ENCODE measurements at places on chromosomes 7 and 10.

DNA sequence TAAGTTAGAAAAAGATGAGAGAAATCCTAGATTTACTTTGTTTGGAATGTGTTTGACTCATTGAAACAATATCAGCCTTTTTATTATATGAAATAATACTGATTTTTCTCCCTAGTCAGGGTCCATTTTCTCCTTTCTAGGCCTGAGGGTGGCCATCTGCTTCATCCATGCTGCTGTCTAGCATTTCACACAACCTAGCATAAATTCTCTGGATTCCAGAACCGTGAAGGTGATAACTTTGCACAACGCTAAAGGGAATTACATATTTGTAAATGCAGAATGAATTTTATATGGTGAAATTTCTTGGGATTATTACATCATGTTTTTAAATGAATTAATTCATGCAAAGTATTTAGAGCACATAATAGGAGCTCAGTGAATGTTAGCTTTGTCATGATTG lies 505.1 kb downstream of the INHBA start:
- DNase-seq: no peak

- DNase-seq: no peak
Observed at GRCh38 chr10:91587710-91588638, 44.9 kb downstream of the PPP1R3C start.

GRCh38 chr10:95508730-95509129 lies 52.4 kb downstream of the SORBS1 start:
- DNase-seq: no peak

- DNase-seq: no peak
Observed at GRCh38 chr10:92839191-92840085, 8.9 kb upstream of the EXOC6 start.

DNA sequence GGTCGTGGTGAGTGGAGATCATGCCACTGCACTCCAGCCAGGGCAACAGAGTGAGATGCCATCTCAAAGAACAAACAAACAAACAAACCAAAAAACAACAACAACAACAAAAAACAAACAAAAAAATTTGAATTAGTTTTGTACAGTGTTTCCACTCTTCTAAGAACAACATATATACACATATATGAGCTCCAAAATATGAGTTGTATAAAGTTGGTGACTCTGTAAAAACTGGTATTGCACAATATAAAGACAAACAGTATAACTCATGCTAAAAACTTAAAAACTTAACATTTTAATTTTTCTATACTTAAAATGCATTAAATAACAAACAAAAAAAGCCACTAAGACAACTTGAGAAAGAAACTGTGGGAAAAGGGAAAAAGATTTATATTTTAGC lies 46.0 kb downstream of the AKR1B15 start:
- no peak for DNase-seq

DNA sequence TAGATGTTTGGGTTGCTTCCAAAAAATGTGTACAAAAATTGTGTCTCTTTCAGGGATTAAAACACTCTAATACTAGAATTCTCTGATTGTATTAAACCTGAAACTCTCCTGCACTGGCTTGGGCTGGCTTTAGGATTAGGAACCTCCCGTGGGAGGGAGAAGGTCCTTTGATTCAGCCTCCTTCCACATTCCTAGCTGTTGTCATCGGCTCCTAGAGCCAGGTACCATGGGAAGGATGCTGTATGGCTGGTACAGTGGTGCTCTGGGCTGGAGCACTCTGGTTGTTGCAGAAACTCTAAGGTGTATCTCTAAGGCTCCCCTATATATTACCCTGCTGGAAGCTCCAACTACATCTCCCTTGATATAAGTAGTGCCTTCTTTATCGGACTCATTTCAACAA lies 245.2 kb upstream of the FOXK1 start:
- no peak for DNase-seq

DNA sequence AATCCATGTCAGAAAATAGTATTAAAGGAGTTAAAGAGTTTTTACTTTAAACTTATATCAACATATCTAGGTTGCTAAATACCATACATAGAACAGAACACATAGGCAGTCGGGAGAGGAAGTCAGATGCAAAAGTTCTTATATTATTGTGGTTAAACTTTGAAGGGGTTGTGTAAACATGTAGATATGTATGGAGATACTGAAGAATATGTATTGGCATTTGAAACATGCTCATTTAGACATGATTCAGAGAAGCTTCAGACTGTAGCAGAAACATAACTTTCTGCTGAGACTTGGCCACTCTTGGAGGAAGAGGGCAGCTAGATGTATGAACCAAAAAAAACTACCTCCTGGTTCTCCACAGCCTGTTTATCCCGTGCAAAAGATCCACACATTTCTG lies 103.5 kb upstream of the FERD3L start:
- DNase-seq: no peak

- no peak for DNase-seq
Observed at GRCh38 chr7:88590963-88591362, 168.5 kb upstream of the ZNF804B start.

GRCh38 chr7:118072893-118073674 lies 110.9 kb upstream of the LSM8 start:
- DNase-seq: no peak

DNA sequence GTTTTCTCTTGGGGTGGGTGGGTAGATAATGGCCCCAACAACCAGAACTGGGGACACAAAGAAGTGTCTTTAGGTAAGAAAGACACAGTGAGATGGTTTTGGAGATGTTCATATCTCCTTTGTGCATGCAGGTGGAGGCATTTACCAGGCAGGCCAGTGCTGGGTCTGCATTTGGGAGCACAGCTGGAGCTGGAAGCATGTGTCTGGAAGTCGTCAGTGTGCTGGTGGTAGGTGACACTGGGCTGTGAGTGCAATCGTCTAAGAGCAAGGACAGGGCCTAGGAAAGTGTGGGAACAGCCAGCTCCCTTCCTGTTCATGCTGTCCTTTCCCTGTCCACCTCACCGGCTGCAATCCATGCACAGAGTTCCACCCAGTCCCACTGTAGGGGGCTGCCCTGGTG lies 88.3 kb upstream of the ZNF32 start:
- DNase-seq: no peak

DNA sequence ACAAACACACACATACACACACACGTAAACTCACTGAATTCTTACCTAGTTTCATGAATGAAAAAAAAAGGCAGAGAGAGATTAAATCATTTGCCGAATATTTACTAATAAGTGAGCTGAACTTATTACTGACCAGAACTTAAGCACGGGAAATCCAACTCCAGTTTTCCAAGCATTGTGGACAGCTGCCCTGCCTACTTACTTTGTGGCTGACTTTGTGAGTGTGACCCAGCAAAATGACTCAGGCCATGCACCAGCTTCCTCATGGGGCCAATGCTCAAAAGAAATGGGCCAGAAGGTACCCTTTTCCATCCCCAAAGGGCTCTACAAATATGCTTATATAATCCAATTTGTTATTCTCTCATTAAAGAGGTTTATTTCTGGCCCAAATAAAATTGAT lies 87.4 kb upstream of the RHOBTB1 start:
- no peak for DNase-seq

GRCh38 chr7:131633342-131633843 lies 77.0 kb upstream of the PODXL start:
- no peak for DNase-seq

- no peak for DNase-seq
Observed at GRCh38 chr7:127782654-127783559, 130.9 kb downstream of the SND1 start.

- no peak for DNase-seq
Observed at GRCh38 chr7:41323806-41324205, 379.1 kb downstream of the INHBA start.

DNA sequence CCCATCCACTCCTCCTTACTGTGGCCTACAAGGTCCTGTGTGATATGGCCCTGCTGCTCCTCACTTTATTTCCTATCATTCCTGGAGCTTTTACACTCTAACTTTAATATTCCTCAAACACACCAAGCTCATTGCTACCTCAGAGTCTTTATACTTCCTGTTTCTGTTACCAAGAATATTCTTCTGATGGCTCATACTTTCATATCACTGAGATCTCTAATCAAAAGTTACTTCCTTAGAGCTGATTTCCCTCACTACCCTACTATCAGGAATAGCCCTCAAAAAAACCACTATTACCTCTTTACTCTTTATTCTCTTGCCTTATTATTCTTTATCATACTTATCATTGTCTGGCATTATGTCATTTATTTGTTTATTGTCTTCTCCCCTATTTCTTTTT lies 5.8 kb upstream of the PPP3CB start:
- no peak for DNase-seq

DNA sequence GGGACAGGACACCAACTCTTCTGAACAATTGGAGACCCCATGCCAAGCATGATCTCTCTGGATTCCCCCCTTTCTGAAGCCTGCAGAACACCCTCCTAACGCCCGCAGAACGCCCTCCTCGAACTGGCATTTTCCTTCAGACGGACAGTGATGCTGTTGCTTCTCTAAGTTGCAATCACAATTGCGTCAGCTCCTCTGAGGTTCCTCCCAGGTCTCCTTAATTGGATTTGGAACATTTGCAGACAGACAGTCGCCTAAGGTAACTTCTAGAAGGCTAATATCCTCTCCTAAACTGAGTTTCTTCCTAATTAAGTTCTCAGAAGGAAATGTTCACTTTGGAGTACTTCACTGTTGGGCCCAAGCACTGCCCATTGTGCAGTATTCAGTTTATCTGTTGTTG lies 20.5 kb upstream of the SERPINE1 start:
- DNase-seq: no peak

DNA sequence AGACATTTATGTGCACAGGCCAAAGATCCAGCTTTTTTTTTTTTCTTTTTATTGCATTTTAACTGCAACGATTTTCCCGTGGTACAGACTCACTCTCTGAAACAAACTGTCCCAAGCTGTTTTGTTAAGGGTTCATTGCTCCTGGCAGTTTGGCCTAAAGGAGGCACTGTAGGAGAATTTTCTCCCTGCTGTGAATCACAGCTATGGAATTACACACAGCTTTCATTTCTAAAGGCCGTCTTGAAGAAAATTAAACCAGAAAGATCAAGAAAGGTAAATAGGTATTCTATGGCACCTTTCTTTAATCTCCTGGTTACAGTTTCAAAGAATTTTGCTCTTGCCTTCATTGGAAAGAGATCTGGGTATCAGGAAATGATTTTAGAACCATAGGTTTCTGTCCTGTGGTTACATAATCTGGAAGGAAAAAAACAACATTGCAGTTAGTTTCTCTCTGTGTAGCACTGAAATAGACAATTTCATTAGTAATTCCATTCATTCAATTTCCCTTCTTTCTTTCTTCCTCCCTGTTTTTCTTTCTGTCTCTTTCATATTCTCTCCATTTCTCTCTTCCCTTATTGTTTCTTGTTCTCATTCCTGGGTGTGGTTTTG lies 51.2 kb downstream of the PDK4 start:
- DNase-seq: no peak

- no peak for DNase-seq
Observed at GRCh38 chr10:47296156-47296894, 3.7 kb upstream of the GDF10 start.

- no peak for DNase-seq
Observed at GRCh38 chr7:55019691-55020465, 1.1 kb downstream of the EGFR start.

- no peak for DNase-seq
Observed at GRCh38 chr7:4747746-4748145, 27.7 kb upstream of the AP5Z1 start.

GRCh38 chr10:34392641-34393170 lies 422.4 kb downstream of the PARD3 start:
- no peak for DNase-seq

GRCh38 chr10:110498982-110499795 lies 1.5 kb downstream of the DUSP5 start:
- no peak for DNase-seq

- no peak for DNase-seq
Observed at GRCh38 chr7:108007261-108007660, 4.3 kb upstream of the LAMB1 start.

- DNase-seq: no peak
Observed at GRCh38 chr7:37665352-37666022, 18.1 kb upstream of the GPR141 start.

DNA sequence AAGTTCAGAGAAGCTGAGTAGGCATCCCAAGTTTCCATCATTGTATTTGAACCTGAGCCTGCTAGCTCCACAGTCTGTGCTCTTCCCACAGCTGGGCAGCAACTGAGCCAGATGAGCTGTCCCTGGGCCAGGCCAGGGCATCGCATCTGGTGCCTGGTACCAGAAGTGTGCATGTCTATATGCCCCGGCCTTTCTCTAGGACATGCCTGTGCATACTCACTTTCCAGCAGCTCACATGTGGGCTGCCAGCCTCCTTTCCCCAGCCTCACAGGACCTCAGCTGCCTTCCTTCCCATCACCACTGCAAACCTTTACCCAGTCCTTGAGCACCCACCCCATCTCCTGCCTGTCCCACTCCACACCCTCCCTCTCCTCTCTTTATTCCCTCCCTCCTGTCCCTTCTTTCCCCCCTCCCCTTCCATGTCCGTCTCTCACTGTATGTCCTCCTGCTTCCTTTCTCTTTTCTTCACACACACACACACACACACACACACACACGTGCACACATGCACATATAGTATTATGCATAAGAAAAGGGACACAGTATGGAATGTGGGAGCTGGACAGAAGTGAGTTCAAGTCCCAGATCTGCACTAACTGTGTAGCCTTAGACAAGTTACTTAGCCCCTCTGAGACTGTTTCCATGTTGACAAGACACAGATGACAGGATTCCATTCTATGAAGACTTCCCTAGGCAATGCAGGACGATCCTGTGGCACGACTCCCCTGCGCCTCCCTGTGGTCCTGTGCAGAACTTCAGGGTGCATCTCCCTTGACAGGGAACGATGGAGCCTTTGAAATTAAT lies 10.9 kb downstream of the CDHR1 start:
- peak; percentile 38 for DNase-seq

DNA sequence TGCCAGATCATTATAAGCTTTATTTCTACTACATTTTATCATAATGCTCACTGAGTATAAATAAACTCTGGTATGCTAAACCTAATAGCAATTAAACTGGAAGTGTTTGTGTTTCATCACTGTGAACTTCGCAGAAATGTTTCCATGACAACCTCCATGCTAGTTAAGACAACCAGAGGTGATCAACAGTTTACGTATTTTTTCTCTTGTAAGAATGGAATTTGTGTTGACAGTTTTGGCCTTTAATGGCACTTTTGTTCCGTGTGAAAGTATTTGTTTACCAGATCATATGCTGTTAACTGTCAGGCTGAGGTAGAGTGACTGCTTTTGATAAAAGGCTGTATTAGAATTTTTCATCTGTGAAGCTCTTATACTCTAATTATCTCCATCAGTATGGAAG lies 212.1 kb upstream of the PPP1R3A start:
- no peak for DNase-seq

- no peak for DNase-seq
Observed at GRCh38 chr7:32616625-32617024, 121.3 kb downstream of the AVL9 start.

GRCh38 chr7:157693521-157694375 lies 356.9 kb downstream of the DNAJB6 start:
- DNase-seq: no peak

GRCh38 chr10:66834802-66835201 lies 91.0 kb upstream of the LRRTM3 start:
- no peak for DNase-seq

- DNase-seq: no peak
Observed at GRCh38 chr10:37856881-37857286, 526 bp downstream of the ZNF248 start.
